ENCODE measurements at places on chromosomes 7 and 10.

DNA sequence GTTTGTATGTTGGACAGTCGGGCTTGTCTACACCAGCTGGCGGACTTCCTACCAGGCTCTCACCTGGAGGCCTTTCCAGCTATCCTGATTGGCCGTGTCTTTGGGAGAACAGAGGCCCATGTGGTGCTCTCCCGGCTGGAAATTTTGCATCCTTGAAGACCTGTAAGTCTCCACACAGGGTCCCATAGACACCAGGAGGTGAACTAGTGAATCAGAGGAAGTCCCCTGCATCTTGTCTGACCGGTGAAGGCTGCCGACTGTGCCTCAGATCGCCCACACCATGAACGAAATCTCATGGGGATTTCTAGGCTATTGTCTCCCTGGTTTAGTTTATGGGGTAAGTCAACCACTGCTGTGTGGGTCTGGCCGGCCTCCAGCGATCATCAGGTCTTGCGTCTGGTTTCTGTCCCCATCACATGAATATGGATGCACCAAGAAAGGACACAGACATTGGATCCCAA lies 108.4 kb upstream of the LYZL2 start:
- DNase-seq = no peak

DNA sequence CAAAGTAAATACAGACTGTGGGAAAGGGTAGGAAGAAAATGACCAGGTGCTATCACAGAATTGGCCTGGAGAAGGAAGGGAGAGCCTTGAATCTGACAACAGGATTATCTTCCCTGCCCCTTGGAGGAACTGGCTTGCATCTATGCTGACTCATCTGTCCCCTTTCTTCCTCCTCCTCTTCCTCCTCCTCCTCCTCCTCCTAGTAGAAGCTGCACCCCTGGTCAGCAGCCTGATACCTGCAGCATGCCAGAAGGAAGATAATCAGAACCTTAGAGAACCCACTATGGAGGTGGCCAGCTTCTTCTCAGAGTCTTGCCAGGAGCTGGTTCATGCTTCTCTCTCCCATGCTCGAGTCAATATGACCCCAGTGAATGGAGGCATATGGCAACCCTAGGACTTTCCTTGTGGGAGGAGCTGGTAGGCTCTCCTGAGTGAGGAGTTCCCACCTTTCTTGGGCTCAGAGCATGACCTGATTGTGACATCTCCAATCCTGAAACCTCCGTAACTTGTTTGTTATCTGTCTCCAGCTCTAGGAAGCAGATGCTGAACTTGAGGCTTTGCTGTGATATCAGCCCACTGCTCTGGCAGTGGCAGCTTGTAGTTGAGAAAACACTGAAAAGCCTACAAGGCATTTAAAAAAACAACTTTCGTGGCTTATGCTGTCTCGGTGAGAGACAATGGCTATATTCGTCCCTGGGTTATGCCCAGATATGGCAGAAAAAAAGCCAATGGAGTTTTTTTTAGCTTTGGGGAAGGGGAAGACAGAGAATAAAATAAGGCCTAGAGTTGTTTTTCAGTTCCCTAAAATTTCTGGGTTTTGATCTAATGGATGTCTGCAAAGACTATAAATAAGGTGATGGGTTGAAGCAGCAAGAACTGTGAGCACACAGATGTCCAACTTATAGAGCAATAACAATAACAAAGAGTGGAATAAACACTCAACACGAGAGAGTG lies 60.6 kb downstream of the CDHR3 start:
- DNase-seq = no peak

DNA sequence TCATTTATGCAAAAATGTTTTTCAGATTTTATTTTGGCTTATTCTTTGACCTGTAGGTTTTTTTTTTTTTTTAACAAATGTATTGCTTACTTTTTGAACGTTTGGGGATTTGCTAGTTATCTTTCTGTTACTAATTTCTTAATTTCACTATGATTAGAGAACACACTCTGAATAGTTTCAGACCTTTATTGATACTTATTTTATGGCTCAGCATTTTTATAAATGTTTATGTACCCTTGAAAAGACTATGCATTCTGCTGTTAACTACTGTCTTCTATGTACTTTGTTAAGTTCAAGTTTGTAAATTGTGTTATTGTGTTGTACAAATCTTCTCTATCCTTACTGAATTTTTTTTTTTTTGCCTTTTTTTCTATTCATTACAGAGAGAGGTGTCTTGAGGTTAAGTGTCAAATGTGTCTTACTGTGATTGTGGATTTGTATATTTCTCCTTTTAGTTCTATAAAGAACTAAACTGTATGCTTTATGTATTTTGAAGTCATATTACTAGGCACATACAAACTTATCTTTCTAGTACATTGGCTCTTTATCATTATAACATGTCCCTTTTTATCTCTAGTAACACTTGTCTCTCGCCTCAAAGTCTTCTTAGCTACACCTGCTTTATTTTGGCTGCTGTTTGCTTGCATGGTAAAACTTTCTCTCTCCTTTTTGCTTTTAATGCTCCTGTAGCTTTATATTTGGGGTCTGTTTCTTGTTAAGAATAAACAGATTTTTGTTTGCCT lies 8.1 kb downstream of the MKLN1 start:
- DNase-seq = no peak

DNA sequence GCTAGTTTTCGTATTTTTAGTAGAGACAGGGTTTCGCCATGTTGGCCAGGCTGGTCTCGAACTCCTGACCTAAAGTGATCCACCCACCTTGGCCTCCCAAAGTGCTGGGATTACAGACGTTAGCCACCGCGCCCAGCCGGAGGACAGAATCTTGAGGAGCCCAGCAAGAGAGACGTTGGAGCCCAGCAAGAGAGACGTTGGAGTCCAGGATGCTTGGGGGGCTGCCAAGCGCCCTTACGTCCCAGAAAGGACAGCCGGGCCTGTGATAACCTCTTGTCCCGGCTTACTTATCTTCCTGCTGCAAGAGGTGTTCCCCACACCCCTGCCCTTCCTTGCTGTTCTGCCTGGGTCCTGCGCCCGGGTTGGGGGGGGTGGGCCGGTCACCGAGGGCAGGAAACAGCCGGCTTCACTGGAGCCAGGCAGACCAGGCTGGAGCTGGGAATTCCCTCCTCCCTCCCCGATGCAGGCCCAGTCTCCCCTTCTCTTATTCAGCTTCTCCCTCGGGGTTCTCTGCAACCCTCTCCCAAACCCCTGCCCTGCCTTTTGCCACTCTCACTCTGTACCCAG lies 1.9 kb upstream of the EPHB4 start:
- DNase-seq = no peak

GRCh38 chr7:37262181-37262580 lies 186.5 kb downstream of the ELMO1 start:
- DNase-seq = no peak

DNA sequence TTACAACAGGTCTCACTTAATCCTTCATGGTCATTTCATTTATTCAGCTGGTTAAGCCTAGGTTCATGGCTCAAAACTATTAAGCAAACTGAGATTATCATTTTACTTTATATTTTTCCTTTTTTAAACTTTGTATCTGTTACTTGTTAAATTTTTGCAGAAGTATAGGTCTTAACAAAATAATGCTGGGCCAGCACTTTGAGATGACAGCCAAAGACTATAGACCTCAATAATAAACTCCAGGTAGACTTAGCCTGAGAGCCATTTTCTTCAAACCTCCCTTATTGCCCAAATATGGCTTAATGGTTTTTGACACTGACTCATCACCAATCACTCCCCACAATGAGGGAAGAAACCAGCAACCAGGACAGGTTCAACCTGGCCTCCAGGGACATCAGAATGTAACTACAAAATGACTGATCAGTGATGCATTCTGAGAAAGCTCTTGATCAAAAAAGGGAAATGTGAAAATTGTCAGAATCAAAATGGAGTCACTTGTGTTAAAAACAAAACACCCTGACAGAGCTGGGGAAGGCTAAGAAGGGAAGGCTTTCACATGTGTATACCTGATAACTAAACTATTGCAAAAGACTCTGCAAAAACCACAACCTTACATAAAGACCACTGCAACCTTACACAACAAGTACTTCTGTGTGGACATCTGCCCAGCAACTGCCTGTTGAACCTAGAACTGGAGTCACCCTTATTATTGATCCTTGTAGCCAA lies 2.1 kb upstream of the CCDC126 start:
- peak; percentile 52 for DNase-seq

DNA sequence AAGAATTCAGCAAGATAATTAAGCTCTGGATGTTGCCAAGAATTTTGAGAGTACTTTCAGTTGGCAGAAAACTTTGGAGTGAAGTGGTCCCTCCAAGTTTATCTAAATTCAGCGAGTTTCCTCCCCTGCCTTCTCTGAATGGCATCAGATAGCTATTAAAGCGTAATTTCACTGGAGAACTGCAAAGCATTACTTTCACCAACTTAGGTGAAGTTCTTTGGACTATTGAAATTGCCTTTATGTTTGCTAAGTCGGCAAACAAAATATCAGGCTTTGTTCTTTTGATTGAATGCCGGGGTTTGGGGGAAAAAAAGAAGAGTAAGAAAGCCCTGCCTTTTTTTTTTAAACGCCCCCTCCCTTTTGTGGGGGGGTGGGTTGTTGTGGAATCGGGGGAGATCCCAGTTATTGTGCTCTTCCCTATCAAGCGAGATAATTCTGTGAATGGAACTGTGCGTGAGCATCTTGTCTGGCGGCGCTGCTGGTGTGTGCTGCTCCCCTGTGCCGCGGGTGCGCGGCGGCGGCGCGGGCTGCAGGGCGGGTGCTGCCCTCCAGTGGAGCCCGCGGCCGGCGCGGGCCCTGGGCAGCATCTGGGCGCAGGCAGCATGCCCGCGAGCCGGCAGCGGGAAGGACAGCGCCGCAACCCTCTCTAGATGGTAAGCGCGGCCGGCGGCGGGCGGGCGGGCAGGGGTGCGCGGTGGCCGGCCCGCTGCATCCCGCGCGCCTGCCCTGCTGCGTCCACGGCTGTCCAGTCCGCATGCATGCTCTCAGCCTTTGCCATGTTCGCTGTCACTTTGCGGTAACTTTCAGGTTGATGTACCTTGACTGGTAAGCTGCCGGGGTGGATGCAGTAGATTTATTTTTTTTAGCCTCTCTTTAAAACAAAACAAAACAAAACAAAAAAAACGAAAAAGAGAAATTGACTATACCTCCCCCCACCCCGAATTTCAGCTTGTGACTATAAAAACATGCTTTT lies 176.5 kb downstream of the TCF7L2 start:
- peak; percentile 77 for DNase-seq

DNA sequence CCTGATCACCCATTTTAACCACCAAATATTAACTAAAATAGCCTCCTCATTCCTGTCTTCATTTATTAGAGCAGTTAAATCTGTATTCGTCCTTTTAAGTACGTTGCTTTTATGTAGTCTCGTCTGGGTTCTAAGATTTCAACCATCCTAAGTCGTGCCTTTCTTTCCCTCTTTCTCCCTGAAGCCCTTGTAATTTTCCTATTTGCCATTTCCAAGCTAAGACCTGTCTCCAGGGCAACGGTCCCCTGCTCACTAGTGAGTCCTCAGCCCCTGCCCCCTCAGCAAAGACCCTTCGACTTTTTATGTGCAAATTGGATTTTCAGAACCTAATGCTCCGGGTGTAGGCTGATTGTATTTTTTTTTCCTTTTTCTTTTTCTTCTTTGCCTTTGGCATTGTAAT lies 16.1 kb upstream of the MEST start:
- DNase-seq = no peak

DNA sequence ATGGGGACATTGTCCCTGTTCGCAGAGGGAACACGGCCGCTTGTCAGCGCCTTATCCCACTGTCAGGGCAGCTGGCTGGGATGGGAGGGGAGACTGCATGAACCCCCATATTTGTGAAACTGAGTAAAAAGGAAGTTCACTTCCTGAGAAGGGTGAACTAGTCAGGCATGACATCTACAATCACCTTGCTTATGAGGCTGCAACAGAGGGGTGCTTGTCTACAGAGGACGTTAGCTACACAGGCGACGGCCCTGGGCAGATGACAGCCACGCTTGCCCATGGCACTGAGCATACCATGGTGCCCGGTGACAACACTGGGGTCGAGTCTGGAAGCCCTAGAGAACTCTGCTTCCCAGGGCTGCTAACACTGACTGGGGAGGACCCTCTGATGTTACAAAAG lies 46.0 kb upstream of the KDM7A start:
- DNase-seq = no peak

DNA sequence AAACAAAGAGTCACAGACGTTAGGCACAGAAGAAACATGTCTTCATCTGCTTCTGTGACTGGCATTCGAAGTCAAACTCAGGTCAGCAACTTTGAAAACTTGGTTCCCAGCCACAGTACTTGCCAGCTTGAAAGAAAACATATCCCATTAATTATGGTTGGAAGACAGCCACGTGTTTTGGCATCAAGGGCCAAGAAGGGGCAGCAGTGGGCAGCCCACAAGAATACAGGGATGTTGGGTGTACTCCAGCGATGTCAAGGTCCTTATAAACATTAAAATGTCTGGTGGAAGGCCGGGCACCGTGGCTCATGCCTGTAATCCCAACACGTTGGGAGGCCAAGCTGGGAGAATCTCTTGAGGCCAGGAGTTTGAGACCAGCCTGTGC lies 29.5 kb downstream of the JCAD start:
- no peak for DNase-seq

DNA sequence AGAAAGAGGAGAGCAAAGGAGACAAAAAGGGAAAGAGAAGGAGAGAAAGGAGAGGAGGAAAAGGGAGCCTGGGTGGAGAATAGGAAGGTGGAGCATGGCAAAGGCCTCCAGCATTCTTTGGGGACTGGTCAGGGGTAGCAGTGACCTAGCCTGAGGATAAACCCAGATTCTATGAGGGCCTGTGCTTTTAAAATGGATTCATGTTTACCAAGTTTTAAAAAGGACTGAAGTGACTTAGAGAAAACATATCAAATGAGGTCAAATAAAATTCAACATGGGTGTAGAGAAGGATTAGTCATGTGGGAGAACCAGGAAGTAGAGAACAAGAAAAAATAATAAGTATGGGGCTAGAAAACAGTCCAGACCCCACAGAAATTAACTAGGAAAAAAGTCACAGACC lies 20.7 kb downstream of the CREB3L2 start:
- no peak for DNase-seq

GRCh38 chr7:98869027-98869596 lies 702 bp downstream of the TMEM130 start:
- no peak for DNase-seq

- DNase-seq = no peak
These were observed 34.5 kb downstream of the ADAP1 start for GRCh38 chr7:919924-920341.

DNA sequence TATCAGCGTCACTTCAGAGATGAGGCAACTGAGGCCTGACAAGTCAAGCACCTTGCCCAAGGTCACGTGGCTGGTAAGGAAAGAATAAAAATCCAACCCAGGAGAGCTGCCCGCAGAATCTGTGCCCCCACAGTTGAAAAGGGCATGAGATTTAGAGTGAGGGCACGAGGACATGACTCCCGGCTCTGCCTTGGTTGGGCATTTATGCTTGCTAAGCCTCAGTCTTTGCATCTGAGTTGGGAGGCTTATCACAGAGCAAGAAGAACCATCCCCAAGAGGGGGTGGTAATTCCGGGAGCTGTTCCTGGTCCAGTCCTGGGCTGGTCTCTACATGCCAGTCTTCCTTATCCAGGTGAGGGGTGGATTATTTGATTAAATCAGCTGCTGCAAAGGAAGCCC lies 37.3 kb downstream of the PLPP4 start:
- no peak for DNase-seq

DNA sequence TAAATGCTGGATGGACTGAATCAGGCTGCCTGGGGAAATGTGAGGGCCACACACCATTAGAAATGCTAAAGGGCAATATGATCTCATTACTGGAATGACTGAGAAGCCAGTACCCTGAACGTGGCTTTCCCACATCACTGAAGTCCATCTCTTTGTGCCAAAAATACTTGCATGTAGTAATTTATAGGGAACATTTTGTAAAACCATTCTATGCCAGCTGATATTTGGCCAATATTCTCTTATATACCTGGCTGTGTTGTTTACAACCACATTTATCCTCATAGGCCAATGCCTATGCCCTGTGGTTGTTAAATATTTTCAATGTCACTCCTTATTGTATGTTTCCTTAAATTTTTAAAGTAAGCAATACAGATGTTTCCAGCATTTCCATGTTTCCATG lies 111.6 kb downstream of the C10orf90 start:
- DNase-seq = no peak
